NCI-H524 (cell line): ENCODE measurements at places on chromosomes 7 and 10.

DNA sequence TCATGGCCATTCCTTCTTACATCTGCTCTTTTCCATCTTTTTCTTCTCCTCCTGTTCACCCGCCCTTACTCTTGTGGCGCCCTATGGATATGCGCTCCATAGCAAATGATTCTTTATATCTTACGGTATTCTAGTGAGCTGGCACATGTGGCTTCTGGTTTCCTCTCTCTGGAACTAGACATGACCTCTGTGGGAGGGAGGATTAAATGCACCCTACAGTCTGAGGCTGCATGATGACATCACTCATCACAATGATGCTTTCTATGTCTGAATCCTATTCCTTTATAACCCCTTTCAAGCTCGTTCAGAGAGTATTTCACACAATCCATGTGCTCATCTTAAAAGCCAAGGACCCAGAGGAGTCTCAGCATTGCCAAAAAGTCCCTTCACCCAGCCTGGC lies 153.3 kb downstream of the EGFR start:
- DNase-seq = no peak

DNA sequence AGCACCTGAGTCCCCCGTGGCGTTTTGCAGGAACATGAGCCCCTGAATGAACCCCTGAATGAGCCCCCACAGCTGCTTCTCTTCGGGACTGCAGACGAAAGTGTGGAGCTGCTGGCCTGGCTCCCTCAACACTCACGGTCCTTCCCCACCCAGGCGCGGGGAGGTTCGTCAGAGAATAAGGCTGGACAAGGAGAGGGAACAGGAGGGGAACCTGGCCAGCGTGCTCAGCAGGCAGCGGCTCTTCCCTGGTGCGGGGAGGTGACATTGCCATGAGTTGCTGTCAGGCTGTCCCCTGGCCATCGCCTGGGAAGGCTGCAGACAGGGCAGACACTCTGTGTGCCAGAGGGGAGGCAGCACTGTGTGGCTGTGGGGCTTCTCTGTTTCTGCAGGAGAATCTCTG lies 80.9 kb upstream of the SHH start:
- no peak for DNase-seq

- DNase-seq = no peak
These were observed 278.1 kb downstream of the TCERG1L start for GRCh38 chr10:131033166-131034085.

DNA sequence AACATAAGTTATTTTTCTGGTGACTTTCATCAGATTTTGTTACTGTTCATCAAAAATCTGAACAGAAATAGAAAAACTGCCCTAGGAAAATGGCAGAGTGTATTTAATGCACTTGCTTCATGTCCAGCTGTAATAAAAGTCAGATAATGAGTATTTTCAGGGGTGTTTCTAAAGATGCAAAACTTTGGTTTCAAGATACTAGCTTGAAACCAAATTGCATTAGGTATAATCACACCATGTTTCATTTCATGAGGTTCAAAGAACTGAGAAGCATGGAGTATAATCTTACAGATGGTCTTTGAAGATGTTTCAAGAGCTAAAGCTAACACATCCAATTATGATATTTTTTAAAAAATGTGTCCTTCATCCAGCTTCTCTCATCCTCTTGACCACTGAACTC lies 128.9 kb downstream of the NRCAM start:
- DNase-seq = no peak

- DNase-seq = no peak
These were observed 60.7 kb downstream of the CCDC3 start for GRCh38 chr10:12940791-12941190.

DNA sequence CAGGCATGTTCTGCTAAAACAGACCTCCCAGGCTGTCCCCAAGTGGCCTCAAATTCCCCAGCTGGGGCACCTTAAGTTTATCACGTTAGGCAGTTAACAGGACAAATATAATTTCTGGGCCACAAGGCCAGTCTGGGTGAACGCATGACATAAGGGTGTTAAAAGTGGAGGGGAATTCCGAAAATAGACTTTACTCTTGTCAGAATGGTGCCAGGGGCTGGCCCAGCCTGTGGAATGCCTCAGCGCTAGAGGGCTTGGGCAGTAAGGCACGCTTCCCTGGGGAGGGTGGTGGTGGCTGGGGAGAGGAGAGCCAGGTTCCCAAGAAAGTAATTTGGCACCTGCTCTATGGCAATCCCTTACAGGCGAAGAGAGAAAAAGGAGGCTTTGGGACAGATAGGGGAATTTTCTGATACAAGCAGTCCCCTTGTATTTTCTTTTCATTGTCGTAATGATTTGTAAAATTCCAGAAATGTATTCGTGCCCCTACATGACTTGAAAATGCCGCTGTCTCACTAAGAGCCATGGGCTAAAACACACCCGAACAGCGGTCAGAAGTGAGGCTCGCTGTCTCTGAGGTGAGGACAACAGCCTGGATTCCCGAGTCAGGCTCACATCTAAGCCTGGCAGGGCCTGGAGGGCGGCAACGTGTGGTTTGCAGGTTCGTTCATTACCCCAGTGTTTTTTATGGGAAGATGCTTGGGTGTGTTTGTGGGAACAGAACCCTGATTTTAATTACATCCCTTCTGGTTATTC lies 463.2 kb upstream of the GALNT17 start:
- DNase-seq = no peak

DNA sequence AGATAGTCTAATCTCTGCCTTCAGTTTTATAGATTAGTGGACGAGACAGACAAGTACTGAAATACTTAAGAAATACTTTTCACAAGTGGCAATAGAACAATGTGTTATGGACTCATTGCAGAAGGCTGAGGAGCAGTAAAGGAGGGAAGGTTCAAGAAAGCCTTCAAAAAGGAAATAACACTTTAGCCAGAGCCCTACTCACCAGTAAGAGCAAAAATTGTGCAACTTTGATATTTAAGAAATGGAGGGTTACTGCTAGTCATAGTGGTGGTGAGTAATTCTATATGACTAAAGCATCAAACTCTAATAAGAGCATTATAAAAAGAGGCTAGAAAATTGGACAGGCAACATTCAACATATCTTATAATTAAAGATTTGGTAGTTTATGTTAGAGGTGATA lies 28.8 kb downstream of the PTPN12 start:
- DNase-seq = no peak

DNA sequence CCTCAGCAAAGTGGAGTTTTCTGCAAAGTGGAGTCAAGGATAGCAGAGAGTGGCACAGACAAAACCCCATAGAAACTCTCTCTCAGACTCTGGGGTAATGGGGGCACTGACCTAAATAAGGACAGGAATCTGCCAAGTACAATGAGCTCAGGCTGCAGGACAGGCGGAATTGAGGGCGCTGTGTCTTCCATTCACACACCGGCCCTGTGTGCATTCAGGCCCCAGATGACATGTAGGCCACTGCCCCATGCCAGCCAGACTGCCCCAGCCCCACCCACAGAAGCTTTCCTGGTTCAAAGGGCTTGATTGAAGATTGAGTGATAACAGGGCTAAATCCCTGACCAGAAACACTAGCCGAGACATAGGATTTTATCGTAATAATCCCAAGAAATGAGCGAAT lies 52.7 kb downstream of the EEPD1 start:
- DNase-seq = no peak

GRCh38 chr10:91643700-91644099 lies 10.8 kb upstream of the PPP1R3C start:
- DNase-seq = peak; percentile 0

- DNase-seq = no peak
These were observed 123.9 kb downstream of the PCLO start for GRCh38 chr7:83038787-83039186.

- DNase-seq = no peak
These were observed 641 bp upstream of the ASB13 start for GRCh38 chr10:5666841-5667630.

- no peak for DNase-seq
These were observed 5.4 kb downstream of the COBL start for GRCh38 chr7:51311166-51311565.

- no peak for DNase-seq
These were observed 11.2 kb downstream of the PFKFB3 start for GRCh38 chr10:6213908-6214307.

- no peak for DNase-seq
These were observed 24.9 kb downstream of the TSPAN13 start for GRCh38 chr7:16778476-16778875.

DNA sequence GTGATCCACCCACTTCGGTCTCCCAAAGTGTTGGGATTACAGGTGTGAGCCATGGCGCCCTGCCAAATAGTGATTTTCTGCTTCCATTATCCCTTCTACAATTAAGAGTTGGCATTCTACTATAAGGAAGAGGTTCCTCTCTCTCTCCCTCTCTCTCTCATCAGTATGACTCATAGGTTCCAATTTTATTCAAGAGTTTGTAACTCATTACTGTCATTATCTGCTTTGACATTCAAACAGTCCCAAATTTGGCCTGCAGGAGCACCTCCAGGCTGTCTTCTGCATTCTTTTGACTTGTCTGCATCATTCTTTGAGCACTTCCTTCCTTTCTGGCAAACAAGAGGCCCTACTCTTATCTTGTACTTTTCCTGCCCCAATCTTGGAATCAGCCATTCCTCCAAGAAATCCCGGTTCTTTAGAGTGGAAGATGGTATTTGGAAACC lies 33.2 kb upstream of the CALU start:
- no peak for DNase-seq

DNA sequence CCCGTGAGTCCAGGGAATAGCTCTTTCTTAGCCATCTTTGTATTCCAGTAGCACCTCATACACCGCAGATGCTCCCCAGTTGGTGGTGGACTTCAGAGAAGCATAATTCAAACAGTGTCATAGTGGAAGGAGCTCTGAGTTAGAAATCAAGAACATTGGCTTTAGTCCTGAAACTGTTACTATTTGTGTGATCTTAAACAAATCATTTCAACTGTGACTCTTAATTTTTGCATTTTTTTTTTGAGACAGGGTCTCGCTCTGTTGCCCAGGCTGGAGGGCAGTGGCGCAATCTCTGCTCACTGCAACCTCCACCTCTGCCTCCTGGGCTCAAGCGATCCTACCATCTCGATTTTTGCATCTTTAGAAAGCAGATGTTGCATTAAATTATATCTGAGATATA lies 1.8 kb downstream of the BPGM start:
- DNase-seq = no peak

DNA sequence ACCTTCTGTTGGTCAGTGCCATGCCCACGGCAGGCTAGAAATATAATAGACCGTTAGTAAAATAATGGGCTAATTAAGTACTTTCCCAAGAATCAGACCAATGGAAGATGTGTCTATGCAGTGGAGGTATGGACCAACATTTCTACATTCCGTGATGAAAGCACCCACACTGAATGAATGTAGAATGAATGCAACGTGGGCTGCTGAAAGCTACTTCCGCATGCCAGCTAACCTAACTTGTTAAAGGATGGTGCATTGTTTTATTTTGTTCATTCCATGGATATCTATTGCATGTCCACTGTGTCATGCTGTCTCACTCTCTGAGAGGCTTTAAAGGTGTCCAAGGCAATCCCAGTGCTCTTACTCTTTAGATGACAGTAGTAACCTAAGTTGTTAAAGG lies 112.9 kb upstream of the CAV2 start:
- no peak for DNase-seq

DNA sequence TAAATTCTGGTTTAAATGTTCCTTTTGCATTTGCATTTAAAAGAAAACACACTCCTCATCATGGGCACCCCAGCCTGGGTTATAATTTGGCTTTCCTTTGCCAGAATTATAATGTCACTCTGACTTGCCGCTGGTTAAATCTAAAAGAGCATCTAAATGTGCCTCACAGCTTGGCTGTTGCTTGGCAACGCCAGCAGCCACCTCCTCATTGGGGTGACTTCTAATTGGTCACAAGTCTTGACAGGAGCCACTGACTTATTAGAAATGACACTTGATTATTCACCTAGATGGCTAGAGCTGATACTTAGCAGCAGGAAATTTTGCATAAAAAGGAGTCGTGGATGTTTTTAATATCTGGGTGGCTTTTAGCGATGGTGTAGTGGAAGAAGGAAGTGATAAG lies 114.3 kb downstream of the TBXAS1 start:
- DNase-seq = peak; percentile 52

DNA sequence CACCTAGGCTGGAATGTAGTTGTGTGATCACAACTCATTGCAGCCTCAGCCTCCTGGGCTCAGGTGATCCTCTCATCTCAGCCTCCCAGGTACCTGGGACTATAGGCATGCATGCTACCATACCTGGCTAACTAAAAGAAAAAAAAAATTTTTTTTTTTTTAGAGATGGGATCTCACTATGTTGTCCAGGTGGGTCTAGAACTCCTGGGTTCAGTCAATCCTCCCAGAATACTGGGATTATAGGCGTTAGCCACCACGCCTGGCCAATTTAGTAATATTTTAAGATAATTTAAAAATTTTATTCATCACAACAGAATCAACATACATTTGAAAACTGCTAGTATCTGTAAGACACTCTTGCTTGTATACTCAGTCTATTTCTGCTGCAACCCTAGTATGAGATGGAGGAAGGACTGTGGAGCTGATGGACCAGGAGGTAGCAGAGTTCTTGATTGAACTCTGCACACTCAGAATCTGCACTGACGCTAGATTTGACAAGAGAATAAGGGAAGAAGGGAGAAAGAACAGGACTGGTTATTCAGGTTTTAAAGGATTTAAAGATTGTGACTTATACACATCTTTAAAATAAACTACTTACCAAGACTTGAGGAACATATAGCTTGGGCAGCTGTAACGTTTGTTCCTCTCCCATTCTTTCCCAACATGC lies 57.6 kb downstream of the VCL start:
- no peak for DNase-seq

DNA sequence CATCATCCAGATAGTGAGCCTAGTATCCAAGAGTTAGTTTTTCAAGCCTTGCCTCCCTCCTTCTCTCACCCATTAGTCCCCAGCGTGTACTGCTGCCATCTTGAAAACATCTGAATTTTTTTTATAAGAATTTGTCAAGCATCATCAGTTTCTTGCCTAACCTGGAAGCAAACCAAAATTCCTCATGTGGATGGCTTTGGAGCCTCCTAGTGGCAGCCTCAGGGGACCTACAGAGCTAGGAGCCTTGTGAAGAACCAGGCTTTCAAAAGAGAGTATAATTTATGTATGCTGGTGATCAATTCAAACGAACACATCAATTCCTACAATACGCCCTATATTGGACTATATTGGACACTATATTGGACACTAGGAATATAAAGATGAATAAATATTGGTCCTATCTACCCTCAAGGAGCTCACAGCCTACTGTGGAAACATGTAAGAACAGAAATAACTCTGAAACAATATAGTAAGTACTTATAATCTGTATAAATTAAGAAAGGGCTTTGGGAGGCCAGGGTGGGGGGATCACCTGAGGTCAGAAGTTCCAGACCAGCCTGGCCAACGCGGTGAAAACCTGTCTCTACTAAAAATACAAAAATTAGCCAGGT lies 63.4 kb downstream of the HPSE2 start:
- peak; percentile 1 for DNase-seq

GRCh38 chr10:112973805-112974204 lies 23.8 kb downstream of the TCF7L2 start:
- DNase-seq = no peak

DNA sequence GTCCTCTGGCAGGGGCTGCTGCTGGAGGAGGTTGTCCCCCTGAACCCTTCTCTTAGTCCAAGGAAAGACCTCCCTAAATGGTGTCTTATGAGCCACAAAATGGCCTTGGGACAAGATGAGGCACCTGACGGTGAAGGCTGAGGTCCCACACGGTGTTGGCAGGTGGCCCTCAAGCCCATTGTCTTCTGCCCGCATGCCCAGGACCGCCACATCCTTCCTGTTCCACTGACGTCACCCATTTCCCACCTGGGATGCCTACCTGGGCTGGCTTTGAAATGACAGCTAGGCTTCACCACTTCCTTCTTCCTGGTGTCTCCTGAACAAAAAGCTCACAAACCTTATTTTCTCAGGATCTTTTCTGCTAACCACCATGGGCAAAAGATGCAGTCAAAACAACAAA lies 2.1 kb upstream of the DMBT1 start:
- DNase-seq = no peak

GRCh38 chr7:130913639-130914553 lies 179.9 kb upstream of the KLF14 start:
- no peak for DNase-seq
